Tongue (tissue), 3 donors: ENCODE measurements at places on chromosomes 4 and X.

GRCh38 chr4:74794382-74795010, at the start of gene BTC:
Gene BTC, minus strand, starts transcription at chr4:74794523. Its CDS starts 198 bp downstream, at chr4:74794325.
- DNase-seq: peak; percentile 61

DNA sequence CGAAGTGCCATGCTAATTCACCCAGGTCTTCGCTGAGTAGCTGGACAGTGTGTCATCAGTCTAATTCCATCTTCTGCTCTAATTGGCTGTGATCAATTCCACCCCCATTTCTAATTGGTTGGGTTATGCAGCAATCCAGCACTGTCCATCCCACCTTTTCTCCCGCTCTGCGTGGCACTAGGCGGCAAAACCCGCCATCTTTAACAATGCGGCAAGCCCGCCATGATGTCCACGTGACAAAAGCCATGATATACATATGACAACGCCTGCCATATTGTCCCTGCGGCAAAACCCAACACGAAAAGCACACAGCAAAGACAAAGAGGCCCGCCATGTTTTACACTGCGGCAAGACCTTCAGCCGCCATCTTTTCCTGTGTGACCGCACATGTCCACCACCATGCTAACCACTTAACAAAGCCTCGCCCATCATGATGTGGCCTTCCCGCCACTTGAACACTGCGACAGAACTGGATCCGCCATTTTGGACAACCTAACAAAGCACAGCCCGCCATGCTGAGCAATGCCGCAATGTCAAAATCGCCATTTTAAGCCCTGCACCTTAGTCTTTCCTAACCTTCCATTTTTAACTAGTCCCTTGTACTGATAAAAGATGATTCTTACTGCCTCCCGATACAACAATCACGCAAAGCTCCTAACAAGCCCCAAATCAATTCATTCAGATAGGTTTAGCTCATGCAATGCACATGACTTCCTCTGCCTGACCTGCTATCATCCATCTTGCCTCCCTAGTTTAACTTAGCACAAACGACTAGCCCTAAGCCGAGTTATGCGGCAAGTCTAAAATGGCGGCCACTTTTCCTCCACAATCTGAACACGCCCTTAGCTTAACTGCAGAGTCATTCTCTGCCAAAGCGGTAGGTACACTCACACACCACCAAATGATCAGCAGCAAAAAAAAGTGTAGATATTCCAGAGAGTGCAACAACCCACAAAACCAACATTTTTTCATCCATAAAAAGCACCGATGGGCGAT, 288.3 kb downstream of the CHIC1 start:
- DNase-seq: no peak

DNA sequence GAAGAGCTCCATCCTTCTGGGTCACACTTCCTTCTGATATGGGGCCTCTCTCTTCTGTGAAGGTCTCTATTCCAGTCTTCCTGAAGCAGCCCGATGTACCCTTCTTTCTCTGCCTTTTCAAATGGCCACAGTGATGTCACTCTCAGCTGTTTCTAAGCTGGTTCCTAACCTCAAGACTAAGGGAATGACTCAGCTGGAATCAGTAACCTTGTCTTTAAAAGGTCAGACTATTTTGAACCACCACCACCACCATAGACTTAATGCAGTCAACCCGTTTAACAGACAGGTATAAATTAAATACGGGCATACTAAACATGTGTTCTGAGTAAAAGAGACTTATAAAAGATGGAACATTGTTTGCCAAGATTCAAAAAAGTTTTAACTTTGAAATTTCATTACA, 121.0 kb downstream of the PPA2 start:
- DNase-seq: no peak

- no peak for DNase-seq
Measured at GRCh38 chr4:76494243-76494642, 59.2 kb downstream of the SHROOM3 start.

- no peak for DNase-seq
Measured at GRCh38 chr4:175385797-175386196, 426.3 kb downstream of the GPM6A start.

- no peak for DNase-seq
Measured at GRCh38 chr4:39565878-39566600, 38.8 kb upstream of the UGDH start.

GRCh38 chr4:25970691-25971432, 56.8 kb downstream of the SMIM20 start:
- DNase-seq: peak; percentile 30

DNA sequence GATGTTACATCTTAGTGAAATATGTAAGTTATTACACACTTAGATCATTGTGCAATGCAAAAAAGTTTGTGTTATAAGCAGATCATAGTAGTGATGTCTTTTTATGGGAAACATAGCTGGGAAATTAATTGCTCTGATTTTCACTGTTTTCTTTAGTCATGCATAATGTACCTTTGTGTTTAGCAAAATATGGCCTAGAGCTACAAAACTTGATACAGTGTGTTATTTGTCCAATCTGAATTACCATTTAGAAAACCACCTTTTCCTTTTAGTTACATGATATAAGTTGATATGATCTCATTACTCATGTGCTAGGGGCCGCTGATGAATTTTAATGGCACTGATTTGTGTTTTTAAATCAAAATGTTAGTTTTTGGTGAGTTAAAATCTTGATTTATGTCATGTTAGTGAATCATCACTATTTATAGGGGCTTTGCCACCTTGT, 2.0 kb downstream of the BMPR1B start:
- DNase-seq: no peak

- no peak for DNase-seq
Measured at GRCh38 chrX:46617906-46618305, 44.3 kb downstream of the CHST7 start.

DNA sequence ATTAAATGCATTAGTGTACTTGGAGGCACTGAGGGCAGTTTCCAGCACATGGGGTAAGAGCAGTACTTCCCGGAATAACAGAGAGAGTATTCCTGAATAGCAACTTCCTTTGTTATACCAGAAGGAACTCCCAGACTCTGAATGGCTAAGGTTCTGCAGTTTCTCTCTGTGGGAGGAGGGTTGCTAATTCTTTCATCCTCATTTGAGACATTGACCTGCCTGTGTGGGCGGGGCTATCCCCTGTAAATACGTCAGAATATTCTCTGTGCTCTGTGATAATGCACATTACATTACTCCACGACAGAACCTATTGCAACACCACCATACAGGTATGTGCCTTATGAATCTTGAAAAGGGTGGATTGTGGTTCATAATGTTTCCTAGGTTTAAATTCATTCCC, 52.7 kb downstream of the SPINK2 start:
- DNase-seq: no peak

DNA sequence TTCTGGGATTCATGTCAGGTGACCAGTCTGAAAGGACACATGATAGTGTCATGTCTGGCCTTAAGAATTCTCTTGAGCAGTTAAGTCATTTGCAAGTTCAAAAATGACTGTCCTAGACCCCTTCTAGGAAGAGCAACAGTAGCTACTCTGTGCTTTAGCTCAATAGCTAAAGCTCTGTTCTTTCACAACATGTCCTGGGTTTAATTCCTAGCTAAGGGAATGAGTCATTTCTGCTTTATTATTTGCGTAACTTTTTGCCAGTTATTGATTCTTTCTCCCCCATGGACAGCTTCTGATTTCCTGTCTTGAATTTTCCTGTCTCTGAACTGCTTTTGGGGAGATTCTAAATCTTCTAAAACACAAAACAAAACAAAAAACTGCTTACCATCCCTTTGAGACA, 1055.8 kb upstream of the DIAPH2 start:
- no peak for DNase-seq

DNA sequence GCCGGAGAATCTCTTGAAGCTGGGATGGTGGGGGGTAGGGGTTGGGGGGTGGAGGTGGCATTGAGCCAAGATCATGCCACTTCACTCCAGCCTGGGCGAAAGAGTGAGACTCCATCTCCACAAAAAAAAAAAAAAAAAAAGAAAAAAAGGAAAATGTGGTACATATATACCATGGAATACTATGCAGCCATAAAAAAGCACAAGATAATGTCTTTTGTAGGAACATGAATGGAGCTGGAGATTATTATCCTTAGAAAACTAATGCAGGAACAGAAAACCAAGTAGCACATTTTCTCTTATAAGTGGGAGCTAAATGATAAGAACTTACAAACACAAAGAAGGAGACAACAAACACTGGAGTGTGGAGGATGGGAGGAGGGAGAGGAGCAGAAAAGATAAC, 188.5 kb downstream of the APBB2 start:
- DNase-seq: no peak

DNA sequence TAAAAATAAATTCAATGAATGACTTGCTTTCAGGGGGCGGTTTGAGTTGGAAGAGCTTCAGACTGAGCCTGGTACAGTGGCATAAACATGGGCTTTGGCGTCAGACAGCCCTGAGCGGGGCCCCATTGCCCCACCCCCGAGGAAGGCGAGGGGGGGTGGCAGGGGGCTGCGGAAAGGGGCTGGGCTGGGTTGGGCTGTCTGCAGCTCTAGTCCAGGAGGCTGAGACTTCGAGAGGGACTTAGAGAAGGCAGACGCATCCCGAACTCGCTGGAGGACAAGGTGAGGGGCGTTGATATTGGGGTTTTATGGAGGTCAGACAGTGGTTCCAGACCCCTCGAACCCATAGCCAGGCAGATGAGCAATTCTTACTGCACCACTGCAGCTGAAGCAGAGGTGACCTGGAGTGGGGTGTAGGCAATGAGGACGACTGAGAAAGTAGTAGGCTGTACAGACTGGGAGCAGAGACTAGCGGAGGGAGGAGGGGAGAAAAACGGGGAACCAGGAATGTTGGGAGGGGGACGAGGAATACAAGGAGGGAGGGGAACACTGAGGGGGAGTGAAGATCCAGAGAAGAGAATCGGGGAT, at the start of gene MAGED2:
TSS of gene MAGED2 (plus strand) at position 222 of the 585 bp plus-strand sequence. CDS start 1,587 bp downstream, outside the sequence.
- peak; percentile 86 for DNase-seq

DNA sequence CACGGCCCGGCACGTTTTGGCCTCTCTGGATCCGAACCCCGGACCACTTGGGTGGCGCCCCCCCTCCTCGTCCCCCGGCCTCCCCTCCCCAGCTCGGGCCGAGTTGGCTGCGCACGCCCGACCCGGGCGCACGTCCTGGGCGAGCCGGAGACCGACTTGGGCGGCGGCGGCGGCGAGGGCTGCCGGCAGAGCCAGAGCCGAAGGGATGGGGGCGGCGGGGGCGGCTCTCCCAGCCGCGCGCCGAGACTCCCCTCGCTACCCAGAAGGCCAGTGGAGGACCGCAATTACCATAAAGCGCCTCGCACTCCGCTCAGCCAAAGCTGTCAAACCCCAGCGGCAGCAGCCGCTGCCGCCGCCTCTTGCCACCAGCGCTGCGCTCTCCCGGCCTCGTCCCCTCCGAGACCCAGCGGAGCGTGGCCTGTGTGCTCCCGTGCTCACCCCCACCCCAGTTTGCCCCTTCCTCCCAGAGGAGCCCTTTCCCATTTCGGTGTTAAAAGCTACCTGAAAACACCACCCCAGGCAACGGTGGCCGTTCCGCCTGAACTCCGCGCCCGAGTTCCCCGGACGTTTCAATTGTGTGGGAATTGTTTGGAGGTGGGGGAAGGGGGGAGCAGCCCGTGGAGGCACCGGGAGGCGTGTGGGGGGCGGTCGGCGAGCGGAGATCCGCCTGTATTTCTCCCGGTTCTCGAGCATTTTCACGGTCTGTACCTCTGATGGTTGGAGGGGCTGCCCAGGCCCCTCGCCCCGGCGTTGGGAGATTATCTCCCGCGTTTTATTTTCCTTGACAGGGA, 701 bp upstream of the BCOR start:
- peak; percentile 75 for DNase-seq

DNA sequence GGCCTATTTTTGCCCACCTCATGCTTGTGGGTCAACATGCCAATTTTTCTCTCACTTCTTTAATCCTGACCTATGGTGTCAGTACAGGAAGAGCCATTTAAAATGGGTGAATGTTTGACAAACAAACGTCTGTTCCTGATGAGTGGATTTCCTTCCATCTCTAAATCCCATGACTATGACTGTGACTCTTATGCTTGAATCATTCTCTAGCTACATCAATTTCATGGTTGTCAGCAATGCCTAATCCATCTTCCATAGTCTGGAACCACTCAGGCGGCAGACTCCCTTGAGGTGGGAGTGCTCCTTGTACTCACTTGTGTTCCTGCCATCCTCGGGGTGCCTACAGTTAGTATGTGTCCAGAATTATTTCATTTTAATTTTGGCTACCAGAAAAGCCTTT, 194.9 kb upstream of the RPS6KA3 start:
- DNase-seq: no peak

- DNase-seq: no peak
Measured at GRCh38 chrX:88735835-88736234, 11.2 kb upstream of the CPXCR1 start.

DNA sequence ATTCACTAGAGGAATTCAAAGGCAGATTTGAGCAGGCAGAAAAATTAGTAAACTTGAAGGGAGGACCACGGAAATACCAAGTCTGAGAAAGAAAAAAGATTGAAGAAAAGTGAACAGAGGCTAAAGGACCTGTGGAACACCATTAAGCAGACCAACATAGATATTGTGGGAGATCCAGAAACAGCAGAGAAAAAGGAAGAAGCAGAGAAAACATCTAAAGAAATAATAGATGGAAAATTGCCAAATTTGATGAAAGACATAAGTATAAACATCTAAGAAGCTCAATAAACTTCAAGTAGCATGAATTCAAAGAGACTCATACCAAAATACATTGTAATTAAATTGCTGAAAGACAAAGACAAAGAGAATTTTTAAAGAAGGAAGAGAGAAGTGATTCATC, 31.0 kb downstream of the ADAMTS3 start:
- no peak for DNase-seq
